ENCODE measurements at places on chromosomes 7 and 10. TPM values are rescaled to one million over a fixed set of nuclear protein-coding genes. Genes with fewer than 3 reads are reported as not detected.

- no peak overlapping the region for H3K4me3 ChIP-seq
- peaks cover 28% of the 10 kb centered on the region for H3K4me1 ChIP-seq
- no peak for DNase-seq
- no peak overlapping the region for H3K27ac ChIP-seq
Observed at GRCh38 chr10:34786464-34786863, 28.6 kb downstream of the PARD3 start.

GRCh38 chr10:132170561-132171361, 16.0 kb upstream of the DPYSL4 start:
- no peaks in the 10 kb centered on the region for H3K27me3 ChIP-seq
- no peaks in the 10 kb centered on the region for H3K4me1 ChIP-seq
- H3K27ac ChIP-seq = no peak overlapping the region
- no peak for DNase-seq

The ZNF12 gene
- total RNA-seq = 17.0 TPM

The KCNH2 gene
- total RNA-seq = 2.0 TPM

The CUEDC2 gene
- 61.7 TPM for total RNA-seq

GRCh38 chr10:44724415-44725174, 186.5 kb upstream of the TMEM72 start:
- H3K36me3 ChIP-seq = no peaks in the 10 kb centered on the region
- no peaks in the 10 kb centered on the region for H3K4me1 ChIP-seq
- no peak for DNase-seq
- H3K27me3 ChIP-seq = no peaks in the 10 kb centered on the region

GRCh38 chr10:71081912-71082311, 130.5 kb upstream of the UNC5B start:
- H3K36me3 ChIP-seq = no peaks in the 10 kb centered on the region
- H3K4me3 ChIP-seq = no peak overlapping the region
- DNase-seq = no peak
- H3K27me3 ChIP-seq = no peaks in the 10 kb centered on the region

DNA sequence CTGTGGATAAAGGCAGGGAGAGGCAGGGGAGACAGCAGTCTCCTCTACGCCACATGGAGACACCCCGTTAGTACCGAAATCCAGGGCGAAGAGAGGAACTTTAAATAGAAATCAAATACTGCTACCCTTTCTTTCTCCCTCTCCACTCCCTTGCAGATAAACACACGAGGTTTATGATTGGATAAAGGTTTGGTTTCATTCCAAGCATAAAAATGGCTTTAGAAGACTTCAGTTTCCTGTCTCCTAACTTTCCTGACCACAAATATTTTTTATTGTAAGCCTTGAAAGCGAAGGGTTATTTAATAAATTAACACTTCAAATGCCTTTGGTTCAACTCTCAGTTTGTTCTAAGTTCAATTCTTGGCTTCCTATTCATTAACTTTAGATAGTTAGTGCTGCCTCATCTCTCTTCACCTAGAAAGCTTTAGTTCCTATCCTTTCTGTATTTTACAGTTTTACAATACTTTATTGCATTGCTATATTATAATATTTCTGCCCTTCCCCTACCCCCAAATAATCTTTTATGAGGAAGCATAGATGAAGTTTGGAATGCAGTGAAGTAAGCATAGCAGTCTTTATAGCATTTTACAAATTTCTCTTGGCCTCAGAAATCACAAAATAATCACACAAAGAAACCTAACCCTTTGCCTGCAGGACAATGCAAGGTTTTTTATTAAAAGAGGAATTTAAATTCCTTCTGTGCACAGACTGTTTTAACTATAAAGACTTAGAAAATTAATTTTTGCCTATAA, 31.5 kb upstream of the ARID5B start:
- no peaks in the 10 kb centered on the region for H3K36me3 ChIP-seq
- H3K4me3 ChIP-seq = no peak overlapping the region
- peaks cover 6% of the 10 kb centered on the region for H3K4me1 ChIP-seq
- H3K27ac ChIP-seq = peak overlapping the region; percentile 32
- no peaks in the 10 kb centered on the region for H3K27me3 ChIP-seq

The FEZF1 gene
- not detected for total RNA-seq

- no peaks in the 10 kb centered on the region for H3K36me3 ChIP-seq
- H3K27me3 ChIP-seq = no peaks in the 10 kb centered on the region
- no peak overlapping the region for H3K4me3 ChIP-seq
Observed at GRCh38 chr10:116139886-116140285, 133.1 kb downstream of the GFRA1 start.

DNA sequence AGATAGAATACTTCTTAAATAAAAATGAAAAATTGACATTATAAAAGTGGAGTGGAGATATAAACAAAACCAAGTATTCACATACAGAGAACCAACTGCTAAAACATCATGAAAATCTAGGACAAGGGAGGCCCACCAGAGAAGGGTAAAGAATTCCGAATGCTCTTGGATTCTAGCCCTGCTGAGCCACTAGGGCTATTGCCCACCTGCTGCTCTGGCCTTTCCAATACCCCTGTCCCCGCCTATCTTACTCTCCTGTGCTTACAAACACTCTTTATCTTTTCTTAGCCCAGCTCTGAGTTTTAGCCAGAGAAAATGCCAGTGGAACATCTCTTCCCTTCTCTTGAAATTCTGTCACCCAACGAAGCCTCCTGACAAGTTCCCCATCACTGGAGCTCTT, 100.3 kb downstream of the MACC1 start:
- no peak overlapping the region for H3K27ac ChIP-seq
- H3K4me1 ChIP-seq = no peaks in the 10 kb centered on the region
- H3K36me3 ChIP-seq = no peaks in the 10 kb centered on the region

GRCh38 chr7:123871998-123872867, 27.3 kb downstream of the HYAL4 start:
- no peak overlapping the region for H3K27ac ChIP-seq
- peak; percentile 43 for DNase-seq
- H3K27me3 ChIP-seq = no peaks in the 10 kb centered on the region
- H3K36me3 ChIP-seq = no peaks in the 10 kb centered on the region

GRCh38 chr7:157791261-157791660, 454.5 kb downstream of the DNAJB6 start:
- no peak overlapping the region for H3K27ac ChIP-seq
- DNase-seq = no peak
- no peaks in the 10 kb centered on the region for H3K27me3 ChIP-seq
- H3K4me1 ChIP-seq = no peaks in the 10 kb centered on the region
- no peaks in the 10 kb centered on the region for H3K36me3 ChIP-seq

GRCh38 chr10:11682851-11683250, 59.3 kb upstream of the ECHDC3 start:
- H3K27me3 ChIP-seq = no peaks in the 10 kb centered on the region
- H3K27ac ChIP-seq = no peak overlapping the region
- H3K36me3 ChIP-seq = no peaks in the 10 kb centered on the region

GRCh38 chr7:2062648-2063047, 170.1 kb downstream of the MAD1L1 start:
- H3K4me1 ChIP-seq = no peaks in the 10 kb centered on the region
- no peak for DNase-seq
- no peaks in the 10 kb centered on the region for H3K27me3 ChIP-seq
- no peaks in the 10 kb centered on the region for H3K36me3 ChIP-seq

DNA sequence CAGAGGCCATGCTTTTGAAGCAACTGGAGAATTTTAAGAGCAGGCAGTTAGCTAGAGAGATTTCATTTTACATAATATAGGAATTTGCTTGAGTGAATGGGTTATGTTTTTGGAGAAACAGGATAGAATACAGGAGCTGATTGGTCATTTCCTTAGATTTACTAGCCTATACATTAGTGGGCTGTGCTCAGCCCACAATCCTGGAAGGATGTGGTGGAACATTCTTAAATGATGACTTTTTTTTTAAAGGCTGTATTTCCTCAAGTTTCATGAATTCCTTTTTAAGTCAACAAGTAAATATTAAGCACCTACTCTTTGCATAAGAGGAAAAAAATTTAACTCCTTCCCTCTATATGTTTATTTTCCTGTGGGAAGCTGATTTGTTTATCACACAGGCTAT, 314.4 kb upstream of the BMPER start:
- no peak for DNase-seq
- no peak overlapping the region for H3K27ac ChIP-seq
- H3K4me1 ChIP-seq = peaks cover 1% of the 10 kb centered on the region
- no peaks in the 10 kb centered on the region for H3K36me3 ChIP-seq

DNA sequence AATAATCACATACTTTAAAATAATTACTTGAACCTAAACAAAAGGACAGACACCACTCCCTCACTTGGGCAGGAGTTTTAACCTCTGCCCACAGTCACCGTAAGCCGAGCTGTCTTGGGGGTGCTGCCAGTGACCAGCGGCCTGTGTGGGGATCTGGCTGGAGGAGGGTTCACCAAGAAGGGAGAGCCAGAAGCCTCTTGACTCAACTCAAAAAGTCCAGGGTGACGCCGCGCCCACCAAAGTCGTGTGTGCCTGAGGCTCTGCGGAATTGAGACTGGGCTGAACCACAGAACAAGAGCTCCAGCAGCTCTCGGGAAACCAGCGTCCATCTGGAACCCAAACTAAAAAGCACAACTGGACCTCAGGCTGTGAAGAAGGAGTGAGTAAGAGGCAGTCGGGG, 35.8 kb downstream of the ZFAND2A start:
- peaks cover 18% of the 10 kb centered on the region for H3K4me1 ChIP-seq
- H3K36me3 ChIP-seq = no peaks in the 10 kb centered on the region
- H3K4me3 ChIP-seq = no peak overlapping the region
- peak overlapping the region; percentile 55 for H3K27ac ChIP-seq
